ENCODE measurements at places on chromosomes 1 and 21. TPM values are rescaled to one million over a fixed set of nuclear protein-coding genes. Genes with fewer than 3 reads are reported as not detected.

GRCh38 chr1:77605246-77606026, 77.0 kb downstream of the ZZZ3 start:
- DNase-seq = no peak

DNA sequence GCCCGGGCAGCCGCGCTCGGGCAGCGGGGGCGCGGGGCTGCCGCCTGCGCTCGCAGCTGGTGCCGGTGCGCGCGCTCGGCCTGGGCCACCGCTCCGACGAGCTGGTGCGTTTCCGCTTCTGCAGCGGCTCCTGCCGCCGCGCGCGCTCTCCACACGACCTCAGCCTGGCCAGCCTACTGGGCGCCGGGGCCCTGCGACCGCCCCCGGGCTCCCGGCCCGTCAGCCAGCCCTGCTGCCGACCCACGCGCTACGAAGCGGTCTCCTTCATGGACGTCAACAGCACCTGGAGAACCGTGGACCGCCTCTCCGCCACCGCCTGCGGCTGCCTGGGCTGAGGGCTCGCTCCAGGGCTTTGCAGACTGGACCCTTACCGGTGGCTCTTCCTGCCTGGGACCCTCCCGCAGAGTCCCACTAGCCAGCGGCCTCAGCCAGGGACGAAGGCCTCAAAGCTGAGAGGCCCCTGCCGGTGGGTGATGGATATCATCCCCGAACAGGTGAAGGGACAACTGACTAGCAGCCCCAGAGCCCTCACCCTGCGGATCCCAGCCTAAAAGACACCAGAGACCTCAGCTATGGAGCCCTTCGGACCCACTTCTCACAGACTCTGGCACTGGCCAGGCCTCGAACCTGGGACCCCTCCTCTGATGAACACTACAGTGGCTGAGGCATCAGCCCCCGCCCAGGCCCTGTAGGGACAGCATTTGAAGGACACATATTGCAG, 3.0 kb downstream of the ARTN start:
- DNase-seq = peak; percentile 14

DNA sequence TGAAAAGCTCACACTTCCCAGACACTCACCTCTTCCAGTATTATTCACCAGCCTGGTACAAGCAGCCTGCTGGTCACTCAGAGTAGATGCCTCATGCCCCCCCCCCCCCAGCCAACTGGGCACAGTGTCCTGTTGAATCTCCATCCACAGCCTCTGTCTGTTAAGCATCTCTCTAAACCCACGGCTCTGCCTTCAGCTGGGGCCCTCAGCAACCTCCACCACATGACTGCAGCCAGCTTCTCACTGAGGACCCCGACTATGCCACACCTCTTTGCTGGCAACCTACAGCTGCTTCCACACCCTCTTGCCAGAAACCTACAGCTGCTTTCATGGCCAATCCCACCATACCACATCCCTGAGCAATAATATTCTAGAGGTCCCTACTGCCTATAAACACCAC, 113.1 kb downstream of the RHOU start:
- DNase-seq = no peak

- DNase-seq = no peak
Measured at GRCh38 chr1:25702101-25702775, 85.6 kb downstream of the MAN1C1 start.

- DNase-seq = no peak
Measured at GRCh38 chr1:157487504-157487903, 64.8 kb downstream of the FCRL5 start.

The SLC22A15 gene
- total RNA-seq = 0.08 TPM

The MYBPH gene
- not detected for total RNA-seq

- no peak for DNase-seq
Measured at GRCh38 chr21:37912616-37913015, 3.6 kb downstream of the KCNJ6 start.

The KLF17 gene
- total RNA-seq = not detected
